Activated CD8-positive, alpha-beta memory T cell treated with anti-CD3 and anti-CD28 coated beads for 4 hours (primary cell): ENCODE measurements at places on chromosomes 12 and 14.

GRCh38 chr12:49030714-49031572 lies 12.4 kb upstream of the PRKAG1 start:
- DNase-seq: no peak

DNA sequence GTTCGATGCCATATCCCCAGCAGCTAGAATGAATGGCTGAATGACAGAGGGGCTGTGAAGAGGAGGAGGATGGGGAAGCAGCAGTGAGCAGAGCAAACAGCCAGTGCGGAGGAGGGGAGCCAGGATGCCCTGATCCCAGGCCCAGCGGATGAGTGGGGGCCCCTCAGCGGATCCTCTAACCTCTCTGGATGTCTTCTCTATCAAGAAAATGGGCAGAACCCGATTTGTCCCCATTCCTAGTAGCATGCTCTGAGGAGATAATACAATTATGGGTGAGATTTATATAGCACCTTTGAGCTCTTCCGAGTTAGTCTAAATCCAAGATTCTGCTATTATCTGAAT lies 30.0 kb upstream of the RPLP0 start:
- no peak for DNase-seq

GRCh38 chr14:60485598-60486251 lies at the start of gene C14orf39:
Gene C14orf39, minus strand, starts transcription at chr14:60486063. Its CDS starts 985 bp downstream, at chr14:60485078.
- DNase-seq: no peak

DNA sequence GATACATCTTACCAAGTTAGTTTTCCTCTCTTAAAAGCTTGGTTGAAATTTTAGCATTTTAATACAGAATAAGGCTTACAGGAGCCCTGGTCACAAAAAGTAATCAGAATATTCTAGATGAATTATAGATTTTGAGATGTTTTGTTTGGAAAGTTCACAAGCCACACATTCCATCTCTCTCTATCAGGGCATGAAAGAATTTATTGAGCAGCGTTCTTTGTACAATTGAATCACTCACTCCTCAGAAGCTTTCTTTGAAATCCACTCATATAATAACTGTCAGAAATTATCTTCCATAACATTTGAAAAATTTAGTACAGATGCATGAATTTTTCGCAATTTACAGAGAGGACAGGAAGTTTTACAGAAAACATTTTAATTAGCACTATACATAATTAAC lies 938.6 kb upstream of the MDGA2 start:
- DNase-seq: no peak
